ENCODE measurements at places on chromosomes 7 and 10.

DNA sequence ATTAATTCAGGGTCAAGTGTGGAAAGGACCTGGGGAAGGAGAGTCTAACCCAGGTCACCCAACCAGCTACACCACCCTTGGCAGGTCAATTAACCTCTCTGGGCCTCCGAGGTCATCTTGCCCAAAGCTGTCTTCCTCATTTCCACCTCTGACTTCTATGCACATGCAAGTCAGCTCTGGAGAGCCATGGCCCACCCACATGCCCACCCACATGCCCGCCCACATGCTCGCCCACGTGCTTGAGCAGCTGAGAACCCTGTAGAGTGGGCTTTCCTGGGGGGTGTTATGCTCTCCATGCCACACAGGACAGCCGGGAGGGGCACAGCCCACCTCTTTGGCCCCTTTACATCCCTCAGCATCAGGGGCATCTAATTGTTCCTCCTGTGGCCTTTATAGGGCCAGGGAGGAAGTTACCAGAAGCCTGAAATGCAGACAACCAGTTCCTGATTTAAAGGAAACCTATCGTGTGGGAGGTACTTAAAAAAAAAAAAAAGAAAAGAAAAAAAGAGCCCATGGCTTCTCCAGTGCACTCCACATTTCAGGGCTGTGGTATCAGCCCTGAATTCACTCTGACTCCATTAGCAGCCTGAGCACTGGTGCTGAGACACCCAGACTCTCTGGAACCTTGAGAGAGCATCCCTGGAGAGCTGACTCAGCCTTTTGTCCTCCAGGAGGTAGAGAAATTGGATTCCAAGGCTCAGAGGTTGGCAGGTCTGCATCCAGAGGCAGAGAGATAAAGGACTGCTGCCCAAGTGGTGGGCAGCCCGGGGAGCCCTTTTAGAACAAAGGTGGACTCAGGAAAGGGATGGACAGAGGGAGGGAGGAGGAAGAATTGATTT is 176.2 kb upstream of the ZMIZ1 start:
- DNase-seq: no peak

GRCh38 chr10:131452926-131453720 is 141.6 kb upstream of the TCERG1L start:
- DNase-seq: no peak

GRCh38 chr10:33325929-33326328 is 8.5 kb downstream of the NRP1 start:
- no peak for DNase-seq

DNA sequence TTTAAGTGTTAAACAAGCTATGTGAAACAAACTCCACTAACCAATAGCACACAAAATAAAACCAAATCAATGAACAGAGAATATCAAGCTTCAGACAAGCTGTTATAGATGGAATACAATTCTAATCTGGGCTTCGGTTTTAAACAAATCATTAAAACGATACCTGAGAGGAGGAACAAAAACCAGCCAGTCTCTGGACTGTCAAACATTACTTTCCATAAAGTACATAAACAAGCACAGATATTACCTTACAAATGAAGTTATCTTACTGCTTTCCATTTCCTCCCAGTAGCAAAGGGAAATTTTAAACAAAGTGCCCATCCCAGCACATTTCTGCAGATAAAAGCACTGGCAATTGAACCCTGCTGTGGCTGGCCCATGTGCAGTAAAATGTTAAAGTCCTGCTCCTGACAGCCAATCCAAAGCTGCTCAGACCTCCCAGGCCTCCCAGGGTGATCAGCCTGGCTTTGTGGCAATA is 128.0 kb downstream of the NRCAM start:
- DNase-seq: no peak

DNA sequence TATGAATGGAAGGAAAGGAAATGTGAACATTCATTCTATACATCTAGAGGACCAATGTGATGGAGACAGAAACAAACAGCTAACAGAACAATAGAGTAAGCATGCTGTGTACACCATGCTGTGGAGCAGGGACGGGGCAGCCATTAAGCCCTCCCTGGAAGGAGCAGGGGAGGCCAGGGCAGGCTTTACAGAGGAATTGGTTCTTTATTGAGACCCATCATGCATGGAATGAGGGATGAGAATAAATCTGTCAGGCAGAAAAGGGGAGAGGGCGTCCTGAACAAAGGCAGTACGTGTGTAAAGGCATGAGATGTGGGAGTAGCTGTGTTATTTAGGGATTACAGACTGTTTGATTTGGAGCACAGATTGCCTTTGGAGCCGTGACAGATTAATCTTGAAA is 35.2 kb downstream of the STK17A start:
- DNase-seq: no peak

- DNase-seq: no peak
Measured at GRCh38 chr10:3875842-3876235, 90.8 kb upstream of the KLF6 start.

DNA sequence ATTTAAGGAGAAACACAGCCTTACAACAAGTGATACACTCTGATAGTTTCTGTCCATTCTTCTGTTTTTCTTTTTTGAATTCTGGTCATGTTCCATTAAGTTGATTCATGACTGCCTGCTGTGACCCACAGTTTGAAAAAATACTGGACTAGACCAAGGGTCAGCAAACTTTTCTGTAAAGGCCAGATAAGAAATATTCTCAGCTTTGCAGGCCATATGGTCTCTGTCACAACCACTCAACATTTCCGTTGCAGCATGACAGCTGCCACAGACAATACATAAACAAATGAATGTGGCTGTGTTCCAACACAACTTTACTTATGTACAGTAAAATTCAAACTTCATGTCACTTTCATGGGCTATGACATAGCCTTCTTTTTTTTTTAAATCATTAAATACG is 156.7 kb downstream of the PLXNA4 start:
- DNase-seq: no peak

DNA sequence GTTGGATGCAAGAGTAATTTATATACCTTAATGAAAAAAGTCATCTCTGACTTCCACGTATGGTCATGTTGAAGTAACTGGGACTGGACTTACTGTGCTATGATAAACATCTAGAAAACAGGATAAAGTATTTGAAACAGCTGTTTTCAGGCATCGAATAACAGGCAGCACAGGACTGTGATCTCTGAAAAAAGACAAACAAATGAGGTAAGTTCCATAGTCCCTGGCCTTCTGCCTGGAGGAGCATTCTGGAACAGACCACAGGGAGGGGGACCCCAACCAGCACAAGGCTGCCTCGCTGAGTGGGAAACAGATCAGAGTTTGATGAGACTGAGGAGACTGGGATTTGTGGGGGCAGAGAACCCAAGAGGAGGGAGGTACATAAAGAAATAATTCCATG is 89.1 kb upstream of the HABP2 start:
- DNase-seq: no peak

DNA sequence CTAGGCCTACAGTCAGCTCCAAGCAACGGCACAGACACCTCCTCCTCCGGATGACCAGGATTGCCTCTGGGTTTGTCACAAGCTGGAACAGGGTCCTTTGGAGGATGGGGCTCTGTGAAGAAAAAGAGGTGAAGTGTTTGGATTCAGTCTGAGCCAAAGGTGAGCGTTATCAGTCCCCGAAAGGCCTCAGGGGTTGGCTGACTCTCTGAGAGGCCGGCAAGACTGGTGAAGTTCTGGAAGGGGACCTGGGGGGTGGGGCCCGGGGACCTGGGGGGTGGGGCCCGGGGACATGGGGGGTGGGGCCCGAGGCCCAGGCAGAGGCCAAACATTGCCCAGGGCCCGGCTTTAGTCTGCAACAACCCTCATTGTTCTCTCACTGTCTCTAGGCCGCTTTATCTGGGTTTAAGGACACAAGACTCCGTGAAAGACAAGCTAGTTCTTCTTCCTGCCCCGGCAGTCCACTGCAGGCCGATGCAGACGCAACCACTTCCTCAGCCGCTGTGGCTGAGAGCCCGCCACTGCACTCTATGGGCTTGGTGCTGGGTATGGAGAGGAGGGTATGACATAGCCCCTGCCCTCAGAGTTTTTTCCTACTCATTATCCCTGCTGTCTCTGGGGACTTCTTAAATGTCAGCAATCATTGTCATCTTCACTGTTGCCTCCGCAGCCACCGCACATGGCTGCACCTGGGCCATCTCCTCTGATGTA is 27.4 kb upstream of the PSAP start:
- DNase-seq: no peak

DNA sequence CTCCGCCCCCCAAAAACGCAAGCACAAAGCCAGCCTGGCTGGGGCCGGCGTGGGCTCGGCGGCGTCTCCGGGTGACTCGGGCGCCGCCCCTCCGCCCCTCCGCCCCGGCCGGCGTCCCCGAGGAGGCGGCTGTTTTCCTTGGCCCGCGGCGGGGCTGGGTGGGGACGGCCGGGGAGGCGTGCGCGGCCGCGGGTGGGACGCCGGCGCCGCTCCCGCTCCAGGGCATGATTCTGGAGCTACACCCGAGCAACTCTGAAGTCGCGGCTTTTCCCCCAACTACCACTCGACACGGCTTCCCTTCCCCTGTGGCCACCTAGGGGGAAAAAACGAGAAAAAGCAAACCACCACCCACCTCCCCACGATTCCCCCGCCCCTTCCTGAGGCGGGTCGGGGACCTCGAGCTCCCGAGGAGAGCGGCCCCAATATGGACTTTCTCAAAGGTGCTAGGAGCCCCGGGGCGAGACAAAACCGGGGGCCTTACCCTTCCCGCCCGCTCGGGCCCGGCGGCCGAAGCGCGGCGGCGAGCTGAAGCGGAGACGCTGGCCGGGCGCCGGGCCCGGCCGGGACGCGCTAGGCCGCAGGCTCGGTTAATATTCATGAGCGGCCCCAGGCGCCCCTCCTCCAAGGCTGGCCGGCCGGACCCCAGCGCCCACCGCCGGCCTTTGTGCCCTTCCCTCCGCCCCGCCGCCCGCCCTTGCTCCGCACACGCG is 856 bp downstream of the ARHGAP21 start:
- peak; percentile 81 for DNase-seq

DNA sequence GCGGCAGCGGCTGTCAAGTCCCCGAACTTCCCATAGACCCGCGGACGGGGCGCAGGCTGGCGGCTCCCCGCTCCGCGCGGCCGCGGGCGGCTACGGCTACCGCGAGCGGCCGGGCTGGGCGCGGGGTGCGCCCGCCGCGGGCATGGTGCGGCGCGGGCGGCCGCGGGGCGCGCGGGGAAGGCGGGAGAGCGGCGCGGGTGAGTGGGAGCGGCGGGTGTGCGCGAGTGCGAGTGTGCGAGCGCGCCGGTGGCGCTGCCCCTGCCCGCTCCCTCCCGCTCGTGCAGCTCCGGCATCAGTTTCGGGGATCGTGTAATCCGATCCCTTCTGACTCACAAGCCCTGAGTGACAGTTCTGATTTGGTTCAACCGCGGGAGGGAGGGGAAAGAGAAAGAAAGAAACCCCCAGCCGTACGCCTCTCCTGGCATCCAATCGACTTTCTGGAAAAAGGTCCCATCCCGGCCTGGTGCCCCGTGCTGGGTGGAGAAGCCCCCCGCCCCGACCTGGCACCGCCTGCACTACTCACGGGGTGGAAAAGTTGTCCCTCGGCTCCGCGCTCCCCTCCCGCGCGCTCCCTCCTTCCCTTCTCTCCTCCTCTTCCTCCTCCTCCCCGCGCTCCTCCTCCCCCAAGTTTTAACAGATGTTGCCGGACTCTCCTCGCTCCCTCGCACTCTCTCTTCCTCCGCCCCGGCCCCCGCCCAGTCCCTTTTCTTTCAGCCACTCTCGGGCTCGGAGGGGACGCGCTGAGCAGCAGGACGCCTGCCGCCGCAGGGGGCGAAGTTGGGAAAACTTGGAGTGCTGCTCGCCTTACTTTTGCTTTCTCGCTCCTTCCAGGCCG is at the start of gene GLI3:
Gene GLI3, minus strand, starts transcription at position 234 of the 835 bp plus-strand sequence. CDS start 13,956 bp downstream, outside the sequence.
- no peak for DNase-seq

DNA sequence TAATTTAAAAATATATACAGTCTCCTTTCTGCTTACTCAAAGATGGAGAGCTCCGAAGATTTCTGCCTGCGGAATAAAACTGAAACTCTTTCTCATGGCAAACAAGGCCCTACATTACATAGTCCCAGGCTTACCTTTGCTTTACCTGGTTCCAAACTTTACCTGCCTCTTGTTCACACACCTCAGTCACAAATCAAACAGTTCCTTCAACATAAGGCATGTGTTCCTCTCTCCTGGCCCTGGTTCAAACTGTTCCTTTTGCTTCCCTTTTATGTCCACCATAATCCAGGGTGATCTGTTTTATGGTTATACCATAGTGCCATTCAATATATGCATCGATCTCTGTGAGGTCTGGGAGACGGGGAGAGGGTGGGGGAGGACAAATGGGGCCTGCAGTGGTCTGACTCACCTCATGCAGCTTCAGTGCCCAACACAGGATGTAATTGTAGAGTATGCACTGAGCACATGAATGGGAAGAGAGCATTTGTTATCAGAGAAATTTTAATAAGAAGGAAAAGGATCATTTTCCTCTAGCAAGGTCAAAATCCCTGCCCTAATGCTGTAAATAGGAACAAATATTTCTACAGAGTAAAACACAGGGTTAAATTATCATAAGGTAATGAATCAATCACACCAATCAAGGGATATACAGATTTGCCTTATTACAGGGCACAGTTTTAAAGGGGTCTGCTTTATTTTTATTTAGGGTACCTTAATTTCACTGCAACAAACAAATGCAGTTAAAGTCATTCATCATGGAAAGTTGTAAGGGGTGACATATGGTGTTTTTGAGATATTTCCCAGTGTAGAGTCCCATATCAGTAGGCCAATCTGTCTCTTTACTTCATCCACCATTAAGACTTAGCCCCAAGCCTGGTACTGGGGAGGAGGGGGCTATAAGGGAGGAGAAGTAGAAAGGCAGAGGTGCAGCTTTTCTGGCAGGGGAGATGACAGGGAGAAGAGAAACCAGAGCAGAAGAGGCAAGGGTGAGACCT is 88.8 kb upstream of the PDE1C start:
- no peak for DNase-seq

- no peak for DNase-seq
Measured at GRCh38 chr7:157866336-157866924, 529.6 kb downstream of the DNAJB6 start.

GRCh38 chr7:151009327-151010036 is 14.8 kb downstream of the ATG9B start:
- DNase-seq: peak; percentile 65

GRCh38 chr10:49082766-49083165 is 32.6 kb downstream of the VSTM4 start:
- no peak for DNase-seq

GRCh38 chr7:139232377-139232717 is 1.3 kb downstream of the UBN2 start:
- DNase-seq: peak; percentile 62

DNA sequence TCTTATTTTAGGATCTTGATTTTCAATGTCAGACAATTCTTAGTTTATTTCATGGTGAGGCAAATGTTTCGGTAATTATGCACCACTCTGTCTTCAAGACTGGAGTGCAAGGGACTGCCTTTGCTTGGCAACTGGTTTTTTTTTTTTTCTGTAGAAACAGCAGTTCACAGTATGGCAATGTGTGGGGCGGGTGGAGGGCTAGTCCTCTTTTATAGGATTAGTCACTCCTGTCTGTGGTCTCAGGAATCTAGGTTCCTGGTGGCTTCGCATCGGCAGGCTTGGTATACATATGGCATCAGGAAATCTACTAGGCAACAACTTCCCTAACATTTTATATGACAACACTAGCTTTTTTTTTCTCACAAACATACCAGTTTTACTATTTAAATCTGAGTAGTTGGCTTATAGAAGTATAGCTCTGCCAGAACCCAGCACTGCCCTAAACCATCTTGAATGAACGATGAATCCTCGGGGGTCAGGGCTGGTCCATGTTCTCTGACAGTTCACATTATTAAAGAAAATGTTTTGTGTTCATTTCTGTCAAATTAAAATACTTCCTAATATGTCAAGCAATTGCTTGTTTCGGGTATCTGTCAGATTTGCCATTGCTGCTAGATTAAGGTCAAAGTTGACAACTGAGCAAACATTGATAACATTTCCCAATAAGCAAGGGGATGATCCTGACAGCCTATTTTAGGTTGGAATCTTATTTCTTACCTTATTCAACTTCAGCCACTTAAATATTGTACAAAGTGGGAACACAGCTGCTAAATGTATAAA is 289.7 kb upstream of the VSTM2A start:
- no peak for DNase-seq
